Esophagus squamous epithelium (tissue), 5 donors: ENCODE measurements at places on chromosomes 5 and 9.

- no peak for DNase-seq
These were observed 25.1 kb downstream of the SPACA9 start for GRCh38 chr9:132903574-132904492.

DNA sequence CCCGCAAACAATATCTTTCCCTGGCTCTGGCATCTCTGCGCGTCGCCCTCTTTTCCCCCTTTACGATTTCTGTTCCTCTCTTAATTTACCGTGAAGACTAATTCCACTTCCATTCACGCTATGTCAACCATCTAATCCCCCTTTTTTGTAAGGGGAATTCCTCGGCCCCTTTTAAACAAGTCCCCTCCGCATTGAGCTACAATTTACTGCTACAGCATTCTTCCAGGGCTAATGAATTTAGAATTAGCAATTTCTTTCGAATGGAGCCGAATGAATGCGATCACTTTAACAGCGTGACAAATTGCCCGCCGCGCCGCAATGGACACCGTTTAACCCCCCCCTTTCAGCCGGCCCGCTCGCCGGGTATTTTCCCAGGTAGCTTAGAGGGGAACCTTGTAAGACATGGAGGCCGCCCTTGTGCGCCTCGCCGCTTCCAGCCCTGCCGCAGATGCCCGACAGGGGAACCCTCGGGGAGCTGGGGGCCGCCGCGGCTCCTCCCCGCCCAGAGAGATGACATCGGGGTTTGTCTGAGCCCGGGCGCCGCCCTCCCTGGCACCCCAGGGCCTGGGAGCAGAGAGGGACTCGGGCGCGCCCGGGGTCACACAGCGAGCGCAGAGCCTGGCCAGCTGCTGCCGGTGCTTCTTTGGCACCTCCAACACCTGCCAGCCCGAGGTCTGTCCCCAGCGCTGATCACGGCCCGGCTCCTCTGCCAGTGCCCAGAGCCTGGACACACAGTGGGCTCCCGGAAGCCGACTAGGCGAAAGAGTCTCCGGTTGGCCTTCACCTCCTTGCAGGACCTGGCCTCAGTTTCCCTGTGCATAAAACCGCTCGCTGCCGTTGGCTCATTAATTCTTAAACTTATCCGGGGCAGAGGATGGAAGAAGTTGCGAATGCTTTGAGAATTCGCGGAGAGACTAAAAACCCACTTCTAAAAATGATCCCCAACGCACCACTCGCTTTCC, 1.3 kb downstream of the PRDM12 start:
- DNase-seq: no peak

GRCh38 chr5:149128023-149128875, 13.0 kb upstream of the ABLIM3 start:
- no peak for DNase-seq

DNA sequence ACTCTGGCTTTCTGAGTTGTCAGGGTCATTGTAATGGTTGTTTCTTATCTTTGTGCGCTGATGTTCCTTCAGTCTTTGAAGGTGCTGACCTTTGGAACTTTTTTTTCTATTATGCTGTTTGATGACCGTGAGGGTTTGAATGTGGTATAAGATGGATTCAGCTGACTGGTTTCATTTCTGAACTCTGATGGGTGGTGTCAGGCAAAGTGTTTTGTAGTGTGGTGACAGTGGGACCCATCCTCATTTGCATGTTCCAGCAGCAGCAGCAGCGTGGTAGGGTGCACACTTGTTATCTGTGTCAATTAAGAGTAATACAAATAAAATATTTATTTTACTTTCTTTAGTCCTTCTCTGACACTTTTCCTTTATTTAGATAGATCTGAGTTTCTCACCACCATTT, 227.7 kb upstream of the PRR16 start:
- DNase-seq: no peak

- no peak for DNase-seq
These were observed 11.2 kb upstream of the SEC16A start for GRCh38 chr9:136494012-136494411.

DNA sequence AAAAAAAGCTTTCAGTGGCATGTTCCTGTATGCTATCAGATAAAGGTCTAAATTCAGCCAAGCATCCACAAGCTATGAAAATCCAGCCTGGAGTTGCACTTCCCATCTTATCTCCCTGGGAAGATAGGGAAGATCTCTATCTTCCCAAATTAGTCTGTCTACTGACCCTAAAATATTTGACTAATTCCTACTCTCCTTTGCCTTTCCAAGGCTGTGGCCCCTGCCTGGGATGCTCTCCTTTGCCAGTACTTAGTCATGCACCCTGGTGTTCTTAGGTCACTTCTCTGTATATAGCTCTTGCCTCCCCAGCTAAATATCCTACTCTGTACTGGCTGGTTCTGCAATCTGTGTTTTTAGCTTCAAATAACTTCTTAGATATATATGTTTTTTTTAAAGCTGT, 44.0 kb upstream of the PLPP1 start:
- DNase-seq: no peak

- no peak for DNase-seq
These were observed 120.4 kb upstream of the CDH9 start for GRCh38 chr5:27158775-27159174.

GRCh38 chr9:38315085-38315595, 77.4 kb upstream of the ALDH1B1 start:
- DNase-seq: no peak

DNA sequence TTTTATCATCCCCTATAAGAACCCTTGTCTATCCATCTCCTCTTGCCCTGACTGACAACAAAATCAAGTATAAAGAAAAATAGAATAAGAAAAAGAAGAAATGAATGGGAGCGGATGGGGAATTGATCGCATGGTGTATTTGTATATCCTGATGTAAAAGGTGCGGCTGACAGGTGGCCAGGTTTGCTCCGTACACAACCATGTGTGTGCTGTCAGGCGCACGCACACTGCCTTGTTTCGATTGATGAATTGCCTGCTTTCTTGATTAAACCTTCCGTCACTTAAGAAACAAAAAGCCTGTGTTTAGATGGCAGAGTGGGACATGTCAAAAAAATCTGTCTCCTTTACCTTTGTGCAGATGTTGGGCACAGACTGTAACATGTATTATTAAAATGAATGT, 102.6 kb downstream of the MVB12B start:
- no peak for DNase-seq

DNA sequence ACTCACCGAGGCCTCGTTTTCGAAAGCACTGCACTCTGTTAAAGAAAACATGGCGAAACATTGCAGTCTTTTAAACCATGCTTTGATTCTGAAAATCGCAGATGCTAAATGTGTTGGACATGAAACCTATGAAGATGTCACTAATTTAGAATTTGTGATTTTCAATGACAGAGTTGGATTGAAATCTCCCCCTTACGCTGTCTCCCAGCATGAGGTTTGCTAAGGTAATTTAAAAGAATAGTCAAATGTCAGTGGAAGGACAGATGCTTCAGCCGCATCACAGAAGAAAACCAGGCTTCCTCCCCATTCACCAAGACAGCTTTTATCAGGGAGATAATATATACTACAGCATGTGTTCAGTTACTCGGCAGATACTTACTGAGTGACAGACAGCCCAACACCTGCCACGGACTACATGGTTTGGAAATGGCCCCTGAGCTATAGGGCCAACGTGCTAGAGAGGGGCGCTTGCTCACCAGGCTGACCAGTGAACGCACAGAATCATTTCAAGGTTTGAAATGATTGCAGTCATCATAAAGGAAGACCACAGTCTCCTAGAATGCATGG, 136.9 kb downstream of the ADAMTS16 start:
- DNase-seq: no peak

DNA sequence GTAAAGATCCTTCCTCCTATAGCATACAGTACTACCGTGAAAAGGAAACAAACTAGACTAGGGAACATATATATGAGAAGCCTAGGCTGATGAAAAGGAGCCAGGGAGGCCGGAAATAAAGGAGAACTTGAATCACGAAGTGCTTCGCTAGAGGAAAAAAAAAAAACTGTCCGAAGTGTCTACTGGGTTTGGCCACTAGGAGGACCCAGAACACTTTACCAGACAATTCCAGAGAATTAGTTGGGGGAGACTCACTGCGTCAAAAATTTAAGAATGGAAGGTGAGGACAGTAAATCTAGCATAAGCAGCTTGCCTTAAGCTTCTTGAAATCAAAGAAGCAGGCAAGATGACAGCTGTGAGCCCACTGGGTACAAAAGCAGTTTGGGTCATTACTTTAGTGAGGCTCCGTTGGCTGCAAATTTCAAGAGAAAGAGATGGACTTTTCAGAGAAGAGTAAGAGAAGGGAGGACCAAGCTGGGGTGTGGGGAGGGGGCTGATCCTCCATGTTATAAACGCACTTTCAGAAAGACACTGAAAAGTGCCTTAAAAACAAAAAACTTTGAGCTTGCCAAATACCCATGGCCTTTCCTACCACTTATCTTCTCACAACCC, 47.4 kb downstream of the P4HA2 start:
- no peak for DNase-seq

DNA sequence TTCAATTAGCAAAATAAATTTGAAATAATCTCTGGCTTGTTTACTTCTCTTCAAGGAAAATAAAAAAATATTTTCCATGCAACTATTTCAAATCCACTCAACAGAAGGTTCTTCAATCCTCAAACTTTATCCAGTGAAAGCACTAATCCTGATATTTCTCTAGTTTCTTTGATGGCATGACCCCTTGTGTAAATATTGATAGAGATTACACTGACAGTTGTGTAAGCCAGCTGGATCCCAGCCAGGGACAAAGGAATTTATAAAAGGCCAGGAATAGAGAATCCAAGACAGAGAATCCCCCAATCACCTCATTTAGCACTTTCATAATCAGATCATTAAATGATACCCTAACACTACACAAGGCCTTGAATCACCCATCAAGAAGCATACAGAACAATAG, 135.2 kb downstream of the GNA14 start:
- DNase-seq: no peak

DNA sequence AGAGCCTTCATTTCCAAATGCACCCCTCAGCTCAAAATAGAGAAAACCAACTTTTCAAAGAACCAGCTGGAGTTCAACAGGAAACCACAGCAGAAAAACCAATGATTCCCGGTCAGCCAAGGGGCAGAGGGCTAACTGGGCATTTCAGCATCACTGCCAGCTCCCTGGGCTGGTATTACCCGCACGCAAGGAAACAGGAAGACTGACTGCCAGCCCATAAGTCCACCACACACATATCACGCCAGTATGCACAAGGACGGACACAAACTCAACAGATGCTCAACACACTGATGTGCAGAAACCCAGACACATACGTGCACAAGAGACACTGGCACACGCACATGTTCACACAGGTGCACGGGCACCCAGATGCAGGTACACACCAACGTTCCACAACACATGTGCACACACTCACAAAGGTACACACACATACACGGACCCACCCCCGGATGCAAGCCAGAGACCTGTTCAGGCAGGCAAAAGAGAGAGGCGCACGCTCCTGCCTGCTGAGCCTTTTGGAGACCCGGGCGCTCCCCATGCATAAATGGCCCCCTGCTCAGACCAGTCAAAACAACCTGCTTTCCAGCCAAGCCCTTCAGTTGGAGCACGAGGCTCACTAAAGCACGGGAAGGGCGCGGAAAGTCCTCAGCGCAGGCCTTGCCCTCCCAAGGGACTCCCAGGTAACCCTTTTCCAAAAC, 2.1 kb downstream of the ADAMTS2 start:
- no peak for DNase-seq

GRCh38 chr5:93574491-93575305, 6.3 kb downstream of the NR2F1-AS1 start:
- no peak for DNase-seq

DNA sequence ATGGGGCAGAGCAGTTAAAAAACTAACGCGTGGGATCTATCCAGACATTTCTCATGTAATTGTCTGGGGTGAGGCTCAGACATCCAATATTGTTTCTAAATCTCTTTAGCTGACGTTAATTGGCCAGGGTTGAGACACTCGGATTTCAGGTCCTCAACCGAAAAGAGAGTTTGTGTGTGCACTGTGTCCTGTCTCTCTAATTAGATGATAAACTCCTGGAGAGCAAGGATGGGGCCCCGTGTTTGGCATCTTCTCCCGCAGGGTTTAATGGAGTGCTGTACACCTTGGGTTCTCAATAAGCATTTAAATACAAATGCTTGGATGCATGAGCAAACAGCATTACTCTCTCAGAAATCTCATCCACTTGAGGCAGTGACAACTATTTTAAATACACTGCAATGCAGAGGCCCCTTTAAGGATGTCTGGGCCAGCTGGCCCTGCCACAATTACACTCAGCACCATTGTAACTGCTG, 139.6 kb downstream of the MTX3 start:
- DNase-seq: no peak

GRCh38 chr5:179345433-179346321, at the start of gene ADAMTS2:
Gene ADAMTS2, minus strand, starts transcription at chr5:179345461. Its CDS starts 133 bp downstream, at chr5:179345328.
- no peak for DNase-seq

DNA sequence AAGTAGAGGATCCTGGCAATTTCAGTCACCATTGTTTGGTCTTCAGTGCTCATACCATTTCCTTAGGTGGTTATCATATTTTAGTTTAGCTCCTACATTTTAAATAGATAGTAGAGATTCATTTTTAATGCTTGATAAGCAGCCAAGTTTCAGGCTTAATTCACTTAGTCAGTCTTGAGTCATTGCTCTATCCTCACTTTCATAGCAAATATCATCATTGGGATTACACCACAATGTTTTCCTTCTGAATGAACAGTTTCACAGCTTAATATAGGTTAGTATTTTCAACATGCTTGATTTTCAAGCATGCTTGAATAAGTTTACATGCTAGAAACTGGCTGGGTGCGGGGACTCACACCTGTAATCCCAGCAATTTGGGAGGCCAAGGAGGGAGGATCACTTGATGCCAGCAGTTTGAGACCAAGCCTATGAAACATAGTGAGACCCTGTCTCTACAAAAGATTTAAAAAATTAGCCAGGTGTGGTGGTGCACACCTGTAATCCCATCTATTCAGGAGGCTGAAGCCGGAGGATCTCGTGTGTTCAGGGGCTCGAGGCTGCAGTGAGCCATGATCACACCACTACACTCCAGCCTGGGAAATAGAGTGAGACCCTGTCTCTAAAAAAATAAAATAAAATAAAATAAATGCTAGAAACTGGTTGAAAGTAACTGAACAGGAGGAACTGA, 339.9 kb downstream of the ADGRV1 start:
- DNase-seq: no peak

GRCh38 chr9:115883467-115884329, 269.9 kb upstream of the PAPPA start:
- no peak for DNase-seq

GRCh38 chr9:122325124-122325523, 45.7 kb upstream of the PTGS1 start:
- DNase-seq: no peak

DNA sequence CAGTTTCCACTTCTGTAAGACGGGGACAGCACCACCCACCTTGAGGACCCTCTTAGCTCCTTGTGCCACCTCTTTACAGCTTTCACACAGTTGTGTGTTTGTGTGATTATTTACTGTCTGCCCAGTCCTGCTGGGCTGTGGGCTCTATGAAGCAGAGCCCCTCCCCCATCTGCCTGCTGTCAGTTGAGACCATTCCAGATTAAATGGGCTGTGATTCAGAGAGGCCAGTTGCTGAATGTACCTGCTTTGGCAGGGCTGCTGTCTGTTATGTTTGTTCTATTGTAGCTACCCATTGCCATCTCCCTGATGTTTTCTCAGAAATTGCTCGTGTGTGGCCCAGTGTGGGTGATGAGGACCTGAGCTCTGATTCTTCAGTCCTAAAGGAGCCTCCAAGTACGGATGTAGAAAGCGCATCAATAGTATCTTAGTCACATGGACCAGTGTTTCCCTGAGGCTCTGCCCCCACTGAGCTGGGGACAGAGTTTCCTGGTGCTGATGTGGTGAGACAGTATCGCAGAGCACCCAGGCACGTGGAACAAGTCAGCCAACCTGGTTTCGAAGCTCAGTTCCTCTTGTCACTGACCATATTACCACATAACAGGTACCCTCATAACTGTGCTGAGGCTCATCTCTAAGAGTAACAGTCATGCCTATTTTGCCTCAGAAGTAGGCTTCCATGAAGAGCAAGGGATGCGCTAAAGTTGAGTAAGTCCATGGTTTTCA, 3.7 kb downstream of the ANGPTL2 start:
- DNase-seq: no peak
